Bone marrow (tissue), 2 donors: ENCODE measurements at places on chromosomes 12 and 14.

DNA sequence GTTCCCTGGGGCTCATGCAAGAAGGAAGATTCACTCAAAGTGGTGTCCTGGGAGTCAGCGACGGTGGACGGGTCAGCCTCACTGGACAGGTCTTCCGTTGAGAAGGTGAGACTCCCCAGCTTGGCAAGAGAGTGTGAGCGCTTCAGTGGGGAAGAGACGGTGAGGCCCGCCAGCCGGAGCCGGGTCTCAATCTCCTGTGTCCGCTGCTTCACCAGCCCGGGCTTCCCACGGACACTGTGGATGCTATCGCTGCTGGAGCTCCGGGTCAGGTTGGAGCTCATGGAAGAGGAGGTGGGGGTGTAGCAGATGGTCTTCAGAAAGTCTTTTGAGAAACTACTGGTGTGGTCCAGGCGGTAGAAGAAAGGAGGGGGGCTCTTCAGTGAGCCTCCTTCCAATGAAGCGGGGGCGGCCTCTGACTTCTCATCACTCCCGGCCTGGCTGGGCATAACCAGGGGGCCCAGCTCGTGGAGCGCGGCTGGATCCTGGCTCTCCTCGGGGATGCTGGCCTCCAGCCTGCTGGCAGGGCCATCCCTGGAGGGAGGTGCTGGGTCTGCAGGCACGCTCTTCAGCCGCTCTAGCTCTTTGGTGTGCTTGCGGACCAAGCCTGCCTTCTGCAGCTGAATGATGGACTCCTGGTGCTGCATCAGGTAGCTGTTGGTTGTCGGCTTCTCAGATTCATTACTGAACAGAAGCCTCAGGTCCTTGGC, 56.9 kb upstream of the CORO1C start:
- DNase-seq: no peak

DNA sequence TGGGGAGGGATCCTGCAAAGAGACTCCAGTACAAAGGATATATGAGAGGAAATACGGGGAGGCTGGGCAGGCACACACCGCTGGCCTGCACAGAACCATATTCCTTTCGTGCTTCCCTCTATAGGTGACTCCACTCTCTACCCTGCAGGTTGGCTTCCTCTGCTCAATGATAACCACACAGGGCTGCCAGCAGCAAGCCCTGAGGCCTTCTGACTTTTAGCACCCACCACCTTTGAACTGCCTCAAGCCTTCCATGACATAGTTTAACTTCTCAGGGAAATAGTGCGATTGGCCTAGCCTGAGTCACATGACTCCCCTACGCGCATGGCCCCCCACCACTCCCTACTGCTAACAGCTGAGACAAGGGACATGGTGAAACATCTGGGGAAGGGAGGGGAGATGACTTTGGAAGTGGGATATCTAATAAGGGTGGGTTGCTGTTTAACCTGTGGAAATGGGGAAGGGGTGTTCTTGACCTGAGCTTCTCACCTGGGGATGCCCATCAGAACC, 3.0 kb upstream of the FOXN3 start:
- DNase-seq: no peak

GRCh38 chr12:114430306-114430705, 24.4 kb upstream of the TBX5 start:
- no peak for DNase-seq

DNA sequence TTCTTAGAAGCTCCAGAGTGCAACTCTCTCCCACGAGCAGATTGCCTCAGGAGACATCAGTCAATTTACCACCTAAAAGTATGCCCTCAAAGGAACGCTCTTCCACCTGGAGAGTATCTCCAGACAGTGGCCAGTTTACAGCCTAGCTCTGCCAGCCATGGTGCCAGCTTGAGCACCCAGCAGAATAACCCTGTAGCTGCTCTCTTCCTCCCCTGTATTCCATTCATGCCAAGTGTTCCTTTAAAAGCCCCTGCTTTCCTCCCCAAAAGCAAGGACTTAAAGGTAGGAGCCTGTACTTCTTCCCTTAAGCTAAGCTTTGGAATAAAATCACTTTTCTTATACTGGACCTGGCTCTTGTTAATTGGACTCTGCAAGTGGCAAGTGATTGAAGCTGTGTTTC, 245.4 kb upstream of the TMEM132C start:
- DNase-seq: no peak

- DNase-seq: no peak
Observed at GRCh38 chr14:33404054-33404453, 465.4 kb downstream of the NPAS3 start.

GRCh38 chr14:52377940-52378339, 63.8 kb downstream of the PTGER2 start:
- no peak for DNase-seq

DNA sequence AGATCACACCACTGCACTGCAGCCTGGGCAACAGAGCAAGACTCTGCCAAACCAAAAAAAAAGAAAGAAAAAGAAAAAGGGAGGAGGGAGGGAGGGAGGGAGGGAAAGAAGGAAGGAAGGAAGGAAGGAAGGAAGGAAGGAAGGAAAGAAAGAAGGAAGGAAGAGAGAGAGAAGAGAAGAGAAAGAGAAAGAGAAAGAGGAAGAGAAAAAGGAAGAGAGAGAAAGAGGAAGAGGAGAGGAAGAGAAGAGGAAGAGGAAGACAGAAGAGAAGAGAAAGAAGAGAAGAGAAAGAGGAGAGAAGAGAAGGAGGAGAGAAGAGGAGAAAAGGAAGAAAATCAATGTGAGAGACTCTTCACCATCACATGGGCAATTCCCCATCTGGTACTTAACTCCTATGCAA, 57.6 kb upstream of the CRACR2A start:
- no peak for DNase-seq

- DNase-seq: peak; percentile 17
Observed at GRCh38 chr14:55103005-55103640, 25.9 kb upstream of the LGALS3 start.

DNA sequence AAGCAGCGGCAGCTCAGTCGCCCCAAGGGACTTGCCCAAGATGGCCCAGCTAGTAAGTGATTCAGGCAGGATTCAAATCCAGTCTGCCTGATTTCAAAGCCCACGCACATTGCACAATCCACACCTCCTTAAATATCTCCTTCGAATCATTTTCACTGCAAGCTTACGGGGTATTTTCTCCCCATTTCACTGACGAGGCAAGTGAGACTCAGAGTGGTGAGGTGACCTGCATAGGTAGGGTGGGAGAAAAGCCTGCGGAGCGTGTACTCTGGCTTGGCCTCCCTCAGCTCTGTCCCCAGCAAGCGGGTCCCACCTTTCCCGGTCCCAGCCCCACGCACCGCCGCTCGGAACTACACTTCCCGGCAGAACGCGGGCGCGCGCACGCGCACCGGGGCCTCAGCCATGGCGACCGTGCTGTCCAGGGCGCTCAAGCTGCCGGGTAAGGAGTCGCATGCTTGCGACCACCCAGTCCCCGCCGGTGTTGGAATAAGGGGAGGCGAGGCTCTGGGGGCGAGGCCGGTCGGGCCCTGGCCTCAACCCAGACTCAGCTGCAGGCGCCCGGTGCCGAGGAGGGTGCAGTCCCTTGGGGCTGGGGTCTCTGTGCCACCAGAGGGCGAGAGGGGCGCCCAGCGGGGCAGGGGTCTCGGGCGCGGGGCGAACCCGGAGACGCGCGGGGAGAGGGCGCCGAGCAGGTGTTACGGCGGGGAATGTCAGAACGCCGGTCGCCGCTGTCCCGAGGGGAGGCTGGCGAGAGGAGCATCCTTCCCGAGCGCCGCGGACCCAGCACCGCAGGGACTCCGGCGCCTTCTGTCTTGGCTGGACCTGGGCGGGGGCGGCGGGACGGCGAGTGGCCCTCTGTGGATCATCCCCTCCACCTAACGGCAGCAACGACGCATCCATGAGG, at the start of gene FAM234B:
FAM234B (plus strand) TSS at position 380 of the 904 bp plus-strand sequence; CDS start at position 403, 23 bp downstream.
- no peak for DNase-seq

GRCh38 chr12:111887926-111888745, 46.1 kb downstream of the MAPKAPK5 start:
- DNase-seq: no peak

- DNase-seq: no peak
Observed at GRCh38 chr14:35992816-35993683, 166.9 kb downstream of the BRMS1L start.

GRCh38 chr12:6387541-6387940, 3.6 kb downstream of the LTBR start:
- no peak for DNase-seq

GRCh38 chr12:53781228-53781801, 29.5 kb upstream of the CISTR start:
- no peak for DNase-seq

DNA sequence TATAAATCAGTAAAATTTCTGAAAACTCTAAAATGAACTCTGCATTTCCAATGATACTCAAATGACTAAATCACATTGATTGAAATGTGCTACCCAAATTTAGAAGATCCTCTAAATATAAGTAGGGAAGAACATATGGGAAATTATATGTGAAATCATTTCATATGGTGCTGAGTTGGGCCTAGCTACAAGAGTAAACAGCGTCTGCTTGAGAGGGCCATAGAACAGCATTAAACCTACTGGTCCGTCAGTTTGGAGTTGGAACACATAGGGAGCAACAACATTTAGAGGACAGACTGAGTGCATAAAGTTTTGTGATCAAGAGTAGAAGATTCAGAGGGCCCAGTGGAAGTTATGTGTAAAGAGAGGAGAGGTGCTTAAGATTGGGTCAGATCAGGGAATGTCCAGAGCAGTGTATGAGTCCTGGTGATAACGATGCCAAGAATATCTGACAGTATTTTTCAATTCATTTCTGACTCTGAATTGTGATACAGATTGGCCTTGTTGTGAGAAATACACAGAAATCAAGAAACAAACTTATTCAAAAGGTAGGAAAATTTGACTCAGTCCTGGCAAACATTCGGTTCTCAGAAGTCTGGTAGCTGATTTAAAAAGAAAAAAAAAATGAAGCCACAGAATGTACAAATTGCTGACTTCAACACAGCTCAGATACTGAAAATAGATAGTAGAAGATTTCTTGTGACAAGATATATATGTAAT, 362.2 kb downstream of the CCDC91 start:
- no peak for DNase-seq

- peak; percentile 70 for DNase-seq
Observed at GRCh38 chr14:95140060-95140858, 17.1 kb downstream of the DICER1 start.
